ENCODE measurements at places on chromosomes 2 and 18.
A peak's percentile ranks its signal among the peaks of the same experiment; 100 is the strongest.

DNA sequence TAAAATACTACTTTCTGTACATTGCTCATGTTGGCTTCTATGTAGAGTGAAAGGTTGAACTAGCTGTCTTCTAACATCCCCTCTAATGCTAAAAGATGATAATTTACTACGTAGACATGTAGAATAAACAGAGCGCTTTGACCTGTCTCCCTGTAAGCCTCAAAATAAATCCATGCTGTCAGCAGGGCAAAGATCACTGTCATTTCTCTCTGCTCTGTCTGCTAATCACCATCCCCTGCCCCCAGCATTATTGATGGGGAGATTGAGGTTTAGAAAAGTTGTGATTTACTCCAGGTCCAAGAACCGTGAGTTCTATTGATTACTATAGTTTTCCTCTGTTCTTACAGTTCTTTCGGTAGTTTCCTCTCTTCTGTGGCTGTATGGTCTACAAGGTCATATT, 39.0 kb upstream of the GRHL1 start:
- DNase-seq = no peak

DNA sequence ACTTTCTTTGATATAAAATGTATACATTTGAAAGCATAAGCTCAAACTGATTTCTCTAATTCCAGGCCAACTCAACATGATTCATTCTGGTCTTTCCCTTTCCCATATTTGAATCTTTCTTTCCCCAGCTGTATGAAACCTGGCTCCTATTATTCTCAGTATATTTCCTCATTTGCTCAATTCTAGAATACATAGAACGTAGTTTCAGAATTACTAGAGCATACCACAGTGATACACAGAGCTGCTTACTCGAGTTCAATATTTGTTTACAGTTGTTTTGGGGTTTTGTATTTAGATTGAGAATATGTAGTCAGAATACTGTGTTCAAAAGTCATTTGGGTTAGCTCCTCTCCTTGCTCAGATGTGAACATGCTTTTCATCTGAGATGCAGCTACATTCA, 43.0 kb downstream of the TNFRSF11A start:
- no peak for DNase-seq

DNA sequence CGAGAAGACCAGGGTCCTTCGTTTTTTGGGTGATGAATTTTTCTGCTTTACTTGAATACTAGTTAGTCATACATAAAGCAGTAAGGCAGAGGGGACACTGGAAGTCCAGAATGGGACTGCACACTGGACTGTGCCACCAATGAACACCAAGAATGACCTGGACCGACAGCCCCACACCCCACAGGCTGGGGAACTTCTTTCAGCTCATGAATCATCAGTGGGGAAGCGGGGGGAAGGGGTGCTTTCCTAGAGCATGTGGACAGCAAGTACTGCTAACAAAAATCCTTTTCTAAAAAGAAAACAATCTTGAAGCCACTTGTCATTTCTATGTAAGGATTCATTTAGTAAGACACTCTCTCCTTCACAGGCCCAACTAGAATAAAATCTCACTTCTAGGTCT, 86.0 kb downstream of the DTNB start:
- no peak for DNase-seq

DNA sequence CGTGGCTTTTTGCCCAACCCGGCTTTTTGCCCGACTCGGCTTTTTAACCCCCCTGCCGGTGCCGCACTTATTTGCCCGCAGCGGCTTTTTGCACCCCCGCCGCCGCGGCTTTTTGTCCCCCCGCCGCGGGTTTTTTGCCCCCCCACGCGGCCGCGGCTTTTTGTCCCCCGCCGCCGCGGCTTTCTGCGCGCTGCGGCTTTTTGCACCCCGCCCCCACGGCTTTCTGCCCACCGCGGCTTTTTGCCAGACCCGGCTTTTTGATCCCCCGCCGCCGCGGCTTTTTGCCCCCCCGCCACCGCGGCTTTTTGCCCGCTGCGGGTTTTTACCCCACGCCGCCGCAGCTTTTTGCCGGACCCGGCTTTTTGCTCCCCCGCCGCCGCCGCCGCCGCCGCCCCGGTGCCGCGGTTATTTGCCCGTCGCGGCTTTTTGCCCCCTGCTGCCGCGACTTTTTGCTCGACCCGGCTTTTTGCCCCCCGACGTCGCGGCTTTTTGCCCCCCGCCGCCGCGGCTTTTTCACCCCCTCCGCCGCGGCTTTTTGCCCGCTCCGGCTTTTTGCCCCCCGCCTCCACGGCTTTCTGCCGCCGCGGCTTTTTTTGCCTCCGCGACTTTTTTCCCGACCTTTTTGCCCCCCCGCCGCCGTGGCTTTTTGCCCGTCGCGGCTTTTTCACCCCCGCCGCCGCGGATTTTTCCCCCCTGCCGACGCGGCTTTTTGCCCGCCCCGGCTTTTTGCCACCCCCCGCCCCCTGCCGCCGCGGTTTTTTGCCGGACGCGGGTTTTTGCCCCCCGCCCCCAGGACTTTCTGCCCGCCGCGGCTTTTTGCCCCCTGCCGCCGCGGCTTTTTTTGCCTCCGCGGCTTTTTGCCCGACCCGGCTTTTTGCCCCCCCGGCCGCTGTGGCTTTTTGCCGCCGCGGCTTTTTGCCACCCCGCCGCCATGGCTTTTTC, 2786.5 kb downstream of the RPIA start:
- no peak for DNase-seq

DNA sequence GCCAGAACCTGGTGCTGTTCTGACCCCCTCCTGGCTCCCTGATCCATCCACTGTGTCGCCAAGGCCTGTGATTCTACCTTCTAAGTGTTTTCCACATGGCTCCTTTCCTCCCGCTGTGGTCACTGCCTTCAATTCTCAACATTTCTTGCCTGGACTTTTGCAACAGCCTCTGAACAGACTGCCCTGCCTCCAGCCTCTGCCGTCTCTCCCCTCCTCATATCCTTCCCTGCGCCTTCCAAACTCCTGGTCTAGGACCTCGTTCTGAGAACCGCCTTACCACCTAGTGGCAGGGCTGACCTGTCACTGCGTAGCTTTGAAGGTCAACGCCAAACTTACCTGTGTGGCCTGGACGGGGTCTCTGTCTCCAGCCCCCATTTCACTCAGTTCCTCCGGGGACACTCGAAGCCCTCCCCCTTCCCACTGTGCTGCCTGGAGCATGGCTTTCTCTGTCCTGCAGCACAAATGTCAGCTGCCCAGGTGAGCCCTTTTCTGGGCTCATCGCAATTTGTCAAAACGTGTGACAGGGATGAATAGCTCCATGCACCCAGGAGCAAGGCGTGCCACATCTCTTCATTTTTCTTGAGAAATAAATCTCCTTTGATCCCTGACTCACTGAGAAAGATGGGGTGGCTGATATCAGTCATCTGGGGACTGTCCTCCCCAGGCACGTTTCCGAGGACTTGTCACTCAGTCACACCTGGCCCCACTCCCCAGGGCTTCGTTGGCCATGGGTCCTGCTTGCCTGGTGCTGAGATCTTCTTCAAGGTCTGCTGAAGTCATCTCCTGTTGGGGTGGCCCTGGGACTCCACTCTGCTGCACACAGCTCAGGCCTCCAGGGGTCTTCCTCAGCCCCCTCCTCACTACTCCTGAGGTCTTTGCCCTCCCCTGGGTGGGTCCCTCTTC, 46.7 kb downstream of the LDLRAD4 start:
- no peak for DNase-seq

DNA sequence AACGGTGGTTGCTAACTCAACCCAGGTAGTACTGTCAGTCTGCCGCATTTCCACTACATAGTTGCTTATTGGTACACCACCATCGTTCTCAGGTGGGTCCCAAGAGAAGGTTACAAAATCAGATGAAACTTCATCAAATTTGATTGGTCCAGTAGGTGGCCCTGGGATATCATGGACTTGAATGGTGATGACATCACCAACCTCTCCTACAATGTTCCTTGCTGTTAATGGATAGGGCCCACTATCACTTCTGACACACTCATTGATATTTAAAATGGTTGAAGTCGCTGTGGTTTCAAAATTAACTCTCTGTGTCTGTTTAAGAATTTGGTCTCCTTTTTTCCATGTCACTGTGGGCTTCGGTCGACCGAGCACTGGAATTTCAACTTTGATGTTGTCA, 94.5 kb downstream of the PLEKHA3 start:
- no peak for DNase-seq

DNA sequence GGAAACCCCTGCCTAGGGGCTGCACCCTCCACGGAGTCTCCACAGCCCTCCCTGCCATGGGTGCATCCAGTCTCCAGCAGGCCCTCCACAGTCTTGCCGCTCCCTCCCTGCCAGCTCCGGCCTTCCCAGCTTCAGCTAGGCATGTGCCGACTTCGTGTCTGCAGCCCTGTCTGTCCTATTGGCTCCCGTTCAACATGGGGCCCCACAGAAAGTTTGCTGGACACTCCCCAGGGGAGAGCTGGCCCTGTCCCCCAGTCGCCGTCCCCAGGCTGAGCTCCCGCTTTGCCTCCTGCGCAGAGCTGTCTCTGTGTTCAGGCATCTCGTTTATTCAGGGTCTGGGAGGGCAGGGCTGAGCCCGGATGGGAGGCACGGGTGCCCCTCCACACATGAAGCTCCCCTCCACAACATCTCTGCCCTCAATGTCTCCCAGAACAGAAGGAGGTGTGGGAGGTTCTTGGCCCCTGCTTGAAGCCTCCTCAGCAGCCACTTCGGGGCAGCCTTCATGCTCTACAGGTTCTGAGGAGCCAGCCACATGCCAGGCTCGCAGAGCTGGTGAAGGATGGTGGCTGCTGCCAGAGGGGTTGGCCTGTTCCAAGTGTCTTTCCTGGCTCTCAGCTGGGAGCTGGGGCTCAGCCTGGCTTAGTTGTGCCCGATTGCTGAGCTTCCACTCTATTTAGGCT, 120.1 kb upstream of the PXDN start:
- DNase-seq = no peak

GRCh38 chr2:105329561-105330495, at the start of gene TGFBRAP1:
Gene TGFBRAP1, minus strand, starts transcription at chr2:105329735. Its CDS starts 21,434 bp downstream, at chr2:105308301.
- peak; percentile 35 for DNase-seq

DNA sequence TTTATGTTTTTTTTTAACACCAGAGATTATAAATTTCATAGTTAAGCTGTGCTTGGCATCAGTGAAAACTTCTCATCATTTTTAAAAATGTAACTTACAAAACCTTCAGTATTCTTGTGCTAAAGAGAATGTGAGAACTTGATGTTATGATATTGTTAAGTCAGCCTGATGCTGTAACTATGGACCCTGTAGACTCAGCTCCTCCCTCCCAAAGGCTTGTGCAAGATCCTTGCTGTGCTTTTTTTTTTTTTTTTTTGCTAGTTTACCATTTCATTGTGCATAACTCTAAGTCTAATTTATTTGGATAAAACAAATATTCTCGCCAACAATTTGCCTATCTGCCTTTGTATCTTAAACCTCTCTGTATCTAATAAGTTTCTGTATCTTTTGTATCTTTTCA, 12.9 kb upstream of the TFPI start:
- peak; percentile 82 for DNase-seq

DNA sequence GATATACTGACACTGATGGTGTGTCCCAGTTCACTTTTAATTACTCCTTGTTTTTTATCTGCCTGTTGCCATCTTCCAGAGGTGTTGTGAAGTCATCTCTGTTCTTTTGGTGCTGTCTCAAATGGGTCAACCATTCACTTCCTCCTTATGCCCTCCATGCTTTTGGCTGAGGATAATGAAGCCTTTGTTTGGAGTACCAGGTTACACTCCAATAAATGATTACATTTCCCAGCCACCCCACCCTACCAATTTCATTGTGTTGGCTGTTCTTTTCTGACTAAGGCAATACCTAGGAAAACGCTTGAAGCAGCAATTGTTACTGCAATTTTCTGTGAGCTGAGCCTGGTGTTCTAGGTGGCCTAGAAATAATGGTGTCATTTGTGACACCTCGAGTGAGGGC, 29.8 kb upstream of the ACTG2 start:
- DNase-seq = no peak

DNA sequence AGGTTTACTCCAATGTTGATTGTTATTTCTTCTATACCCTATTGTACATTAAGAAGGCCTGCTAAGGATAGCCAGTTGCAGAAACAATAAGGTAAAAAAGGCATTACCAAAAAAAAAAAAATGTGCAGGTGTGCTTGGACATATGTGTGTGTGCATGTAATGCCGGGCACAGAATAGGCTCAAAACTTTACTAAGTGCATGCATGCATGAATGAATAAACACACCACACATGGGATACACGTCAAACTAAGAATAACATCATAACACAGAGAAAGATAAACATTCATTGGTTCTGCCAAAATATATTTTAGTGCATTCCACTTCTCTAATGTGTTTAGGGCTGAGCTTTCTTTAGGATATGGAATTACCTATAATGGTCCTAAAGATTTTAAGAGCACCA, 298.2 kb downstream of the TCF4 start:
- DNase-seq = no peak

DNA sequence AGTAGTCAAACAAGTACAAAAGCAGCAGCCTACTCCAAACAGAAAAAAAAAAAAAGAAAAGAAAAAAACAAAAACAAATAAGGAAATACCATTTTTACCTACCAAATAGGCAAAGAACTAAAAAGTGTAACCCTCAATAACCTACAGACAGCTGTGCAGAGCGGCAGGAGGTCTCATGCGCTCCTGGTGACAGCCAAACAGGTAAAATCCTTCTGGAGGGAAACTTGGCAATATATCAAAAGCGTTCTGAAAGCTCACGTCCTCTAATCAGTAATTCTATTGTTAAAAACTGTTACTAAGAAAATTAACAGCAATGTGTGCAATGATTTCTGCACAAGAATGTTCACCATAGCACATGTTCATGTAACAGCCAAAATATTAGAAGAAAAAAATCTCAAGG, 105.6 kb downstream of the AFF3 start:
- DNase-seq = no peak

- DNase-seq = peak; percentile 92
These were observed 46.3 kb downstream of the MERTK start for GRCh38 chr2:111944531-111945210.

DNA sequence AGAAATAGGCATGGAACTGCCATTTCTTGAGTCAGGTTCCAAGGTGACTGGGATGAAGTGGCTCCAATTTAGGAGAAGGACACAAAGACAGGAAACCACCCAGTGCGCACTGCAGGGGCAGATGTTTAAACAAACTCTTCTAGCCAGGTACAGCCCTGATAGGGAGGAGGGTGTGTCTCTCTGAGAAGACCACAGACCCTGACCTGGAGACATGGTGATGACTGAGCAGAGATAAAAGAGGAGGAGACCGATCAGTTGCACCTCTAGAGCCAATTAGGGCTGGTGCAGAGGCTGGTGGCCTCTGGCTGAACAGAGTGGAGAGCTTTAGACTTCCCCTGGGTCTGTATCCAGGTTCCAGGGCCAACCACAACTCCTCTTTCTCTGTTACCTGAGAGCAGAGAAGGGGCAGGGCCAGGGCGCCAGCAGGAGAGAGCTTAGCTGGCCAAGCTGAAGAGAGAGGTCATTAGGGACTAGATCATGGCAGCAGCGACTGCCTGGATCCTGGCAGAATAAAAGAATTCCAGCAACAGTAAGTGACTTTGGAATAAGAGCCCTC, 5.4 kb upstream of the SPOPL start:
- DNase-seq = no peak

- no peak for DNase-seq
These were observed 476.5 kb upstream of the SALL3 start for GRCh38 chr18:78503129-78503528.

DNA sequence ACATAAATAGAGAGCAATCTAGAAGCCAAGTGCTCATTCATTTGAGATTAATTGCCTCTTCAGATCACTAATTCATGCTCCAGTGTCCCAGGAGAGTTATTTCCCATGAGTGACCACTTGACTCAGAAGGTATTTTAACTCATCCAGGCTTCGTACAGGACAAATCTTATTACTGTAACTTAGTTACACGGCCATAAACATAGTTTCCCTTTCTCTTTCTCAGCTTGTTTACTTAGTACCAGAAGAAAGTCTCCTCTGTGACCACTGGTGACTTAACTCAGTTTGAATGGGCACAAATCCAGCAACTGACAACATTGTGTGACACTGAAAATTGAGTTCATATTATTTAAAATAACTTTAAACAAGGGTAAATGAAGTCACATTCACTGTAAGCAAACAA, 25.3 kb downstream of the MMADHC start:
- DNase-seq = peak; percentile 47
